Stimulated activated memory B cell treated with anti-CD40 and anti-IgM and Interleukin-4, amounts not matched to agents 10 μg/mL and 1 μg/mL and 100 μg/mL, for 72 hours (primary cell): ENCODE measurements at places on chromosomes 2 and 18.
A peak's percentile ranks its signal among the peaks of the same experiment; 100 is the strongest.

DNA sequence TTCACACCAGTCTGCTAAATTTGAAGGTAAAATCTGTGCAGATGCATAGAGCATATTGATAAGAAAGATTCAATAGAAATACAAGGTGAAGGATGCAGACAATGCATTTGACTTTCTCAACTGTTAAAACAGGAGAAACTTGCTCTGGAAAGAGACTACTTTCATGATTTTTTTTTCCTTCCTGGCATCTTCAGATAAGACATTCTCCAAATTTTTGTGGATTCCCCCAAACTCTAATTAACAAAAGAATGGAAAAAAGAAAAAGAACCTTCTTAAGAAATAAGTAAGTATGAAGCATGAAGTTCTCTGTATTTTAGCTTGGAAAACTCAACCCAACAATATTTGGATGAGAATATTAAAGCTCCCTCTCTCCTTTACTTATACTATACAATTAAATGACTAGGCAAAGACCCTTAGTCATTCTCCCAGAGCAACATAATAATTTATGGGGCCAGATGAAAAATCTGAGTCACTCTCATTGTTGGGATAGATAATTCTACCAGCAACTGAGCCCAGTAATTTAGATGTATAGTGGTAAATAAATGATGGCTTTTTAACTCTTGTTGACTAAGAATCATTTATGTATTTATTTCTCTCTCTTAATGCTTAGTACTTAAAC, 298.7 kb upstream of the COL3A1 start:
- ATAC-seq, result no peak

GRCh38 chr2:55844986-55845385, 78.6 kb downstream of the EFEMP1 start:
- ATAC-seq, result no peak

DNA sequence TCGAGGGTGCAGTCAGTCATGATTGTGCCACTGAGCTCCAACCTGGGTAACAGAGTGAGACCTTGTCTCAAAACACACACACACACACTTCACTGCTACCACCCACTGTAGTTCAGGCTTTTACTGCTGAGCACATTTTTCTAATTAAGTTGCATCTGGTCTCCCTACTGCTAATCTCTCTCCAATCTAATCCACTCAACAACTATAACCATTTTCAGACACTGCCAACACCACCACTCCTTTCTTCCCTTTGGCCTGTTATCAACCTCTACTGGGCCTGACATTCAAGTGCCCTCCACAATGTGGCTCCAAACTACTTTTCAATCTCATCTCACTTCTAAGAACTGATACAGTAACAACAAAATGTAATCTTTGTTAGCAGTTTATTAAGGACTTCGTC, 44.8 kb downstream of the RMP24 start:
- no peak for ATAC-seq

DNA sequence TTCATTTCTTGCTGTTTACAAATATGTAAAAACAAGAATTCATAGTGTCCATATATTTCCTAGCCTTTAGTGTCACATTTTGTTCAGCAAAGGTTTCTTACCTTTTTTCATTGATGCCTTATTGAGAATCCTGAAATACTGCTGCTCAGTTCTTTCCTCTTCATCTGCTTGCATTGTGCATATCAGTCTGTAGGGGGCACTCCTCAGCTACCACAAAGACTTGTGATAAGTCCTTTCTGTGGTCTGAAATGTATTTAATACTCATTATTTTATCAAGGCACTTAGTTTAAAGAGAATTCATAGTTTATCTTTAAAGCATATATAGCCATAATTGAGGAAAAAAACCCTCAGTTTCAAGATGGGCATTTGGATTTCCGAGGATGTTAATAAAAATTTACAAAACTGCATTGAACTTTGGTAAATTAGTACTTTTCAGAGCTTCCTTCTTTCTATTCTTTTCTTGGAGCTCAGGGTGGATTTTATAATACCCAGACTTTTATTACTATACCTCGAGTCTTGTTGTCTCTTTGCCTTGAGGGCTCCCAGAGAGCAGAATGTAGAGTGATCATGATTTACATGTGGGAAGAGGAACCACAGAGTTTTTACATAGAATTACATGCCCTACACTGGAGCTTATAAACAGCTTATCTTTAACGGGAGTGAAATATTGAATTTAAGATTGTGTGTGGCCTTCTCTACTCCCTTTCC, 570.1 kb downstream of the PLCL1 start:
- ATAC-seq, result no peak

- ATAC-seq, result no peak
Measured at GRCh38 chr2:241867776-241868420, 1.6 kb upstream of the RTP5 start.

DNA sequence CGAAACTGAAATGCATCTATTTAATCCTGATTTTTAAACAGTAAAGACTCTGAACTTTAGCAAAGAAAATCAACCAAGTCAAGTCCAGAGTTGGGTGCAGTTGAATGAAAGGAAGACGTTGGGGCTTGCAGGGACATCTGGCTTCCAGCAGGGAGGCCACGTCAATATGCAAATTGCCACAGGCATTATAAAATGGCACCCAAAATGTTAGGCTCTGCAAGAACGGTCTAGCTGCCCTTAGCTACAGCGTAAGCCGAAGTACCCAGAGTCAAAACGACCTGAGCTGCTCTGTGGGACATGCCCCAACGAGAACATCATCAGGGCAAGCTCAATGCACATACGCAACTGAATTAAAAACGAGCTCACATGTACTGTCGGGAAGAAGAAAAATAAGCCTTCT, 30.7 kb downstream of the DOCK10 start:
- ATAC-seq, result no peak

DNA sequence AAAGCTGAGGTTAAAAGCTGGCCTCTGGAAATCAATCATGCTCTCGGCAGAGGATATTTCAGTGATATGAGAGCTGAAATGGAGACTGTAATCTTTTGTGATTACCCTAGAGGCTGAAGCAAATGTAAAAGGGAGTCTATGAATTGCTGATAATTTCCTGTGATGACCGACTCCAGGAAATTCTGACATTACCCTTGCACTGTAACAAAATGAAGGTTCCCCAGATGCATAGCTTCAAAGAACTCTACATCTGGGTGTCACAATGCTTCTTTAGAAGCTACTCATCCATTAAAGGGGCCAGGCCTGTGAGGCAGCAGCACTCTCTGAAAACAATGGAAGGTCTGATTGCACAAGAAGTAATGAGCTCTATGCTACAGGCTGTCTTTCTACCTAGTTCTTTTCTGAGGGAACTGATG, 268.2 kb upstream of the SESTD1 start:
- no peak for ATAC-seq

- no peak for ATAC-seq
Measured at GRCh38 chr18:54503131-54503894, 87.7 kb upstream of the DYNAP start.

DNA sequence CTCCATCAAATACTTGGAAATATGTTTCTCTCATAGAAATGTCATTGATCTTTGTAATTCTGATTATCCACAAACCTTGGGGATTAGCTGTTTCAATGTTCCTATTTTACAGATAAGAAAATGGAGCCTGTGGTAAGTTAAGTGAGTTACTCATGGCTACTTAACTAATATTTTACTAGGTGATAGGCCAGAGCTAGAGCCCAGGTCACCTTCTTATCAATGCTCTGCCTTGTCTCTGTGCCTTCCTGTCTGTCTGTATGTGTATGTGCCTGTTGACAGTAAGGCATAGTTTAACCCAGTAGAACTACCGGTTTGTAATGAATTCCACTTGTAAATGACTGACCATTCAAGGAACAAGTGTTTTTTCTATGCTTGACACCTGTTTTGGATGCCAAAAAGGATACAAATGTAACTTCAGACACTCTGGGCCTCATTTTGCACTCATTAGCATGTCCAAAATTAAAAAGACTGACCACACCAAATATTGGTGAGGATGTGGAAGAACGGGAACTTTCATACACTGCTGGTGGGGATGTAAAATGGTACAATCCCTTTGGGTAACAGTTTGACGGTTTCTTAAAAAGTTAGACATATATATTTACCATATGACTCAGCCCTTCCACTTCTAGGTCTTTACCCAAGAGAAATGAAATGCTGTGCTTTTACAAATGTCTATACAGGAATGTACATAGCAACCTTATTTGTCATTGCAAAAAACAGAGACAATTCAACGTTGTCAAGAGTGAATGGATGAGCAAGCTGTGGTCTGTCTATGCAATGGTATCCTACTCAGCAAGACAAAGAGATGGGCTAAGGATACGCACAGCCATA, 19.6 kb upstream of the IL1A start:
- peak; percentile 57 for ATAC-seq

- no peak for ATAC-seq
Measured at GRCh38 chr2:227036527-227036926, 127.5 kb downstream of the COL4A4 start.

GRCh38 chr2:96596596-96596995, 41.5 kb downstream of the KANSL3 start:
- ATAC-seq, result no peak

DNA sequence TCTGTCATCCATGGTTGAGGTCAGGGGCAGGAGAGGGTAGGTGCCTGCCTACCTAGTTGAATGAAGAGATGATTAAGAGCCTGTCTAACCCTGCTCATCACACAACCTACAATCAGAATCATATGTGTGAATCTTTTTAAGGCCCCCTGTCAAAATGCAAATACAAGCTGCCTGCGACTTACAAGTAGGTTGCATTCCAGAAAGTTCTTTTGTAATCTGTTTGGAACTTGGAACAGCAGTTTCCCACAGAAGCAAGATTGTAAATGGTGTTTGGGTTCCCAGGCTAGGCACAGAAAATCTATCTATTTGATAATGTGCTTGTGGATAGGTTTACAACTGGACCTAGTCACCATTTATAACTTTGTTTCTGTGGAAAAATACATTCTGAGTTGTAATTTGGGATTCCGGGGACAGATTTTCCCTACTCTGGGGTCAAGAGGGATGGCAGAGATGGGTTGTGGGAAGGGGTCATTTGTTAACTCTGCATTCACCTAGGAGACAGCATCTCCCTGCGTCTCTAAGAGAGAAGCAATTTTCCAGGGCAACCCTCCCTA, 4.4 kb downstream of the LIPG start:
- ATAC-seq, result no peak

DNA sequence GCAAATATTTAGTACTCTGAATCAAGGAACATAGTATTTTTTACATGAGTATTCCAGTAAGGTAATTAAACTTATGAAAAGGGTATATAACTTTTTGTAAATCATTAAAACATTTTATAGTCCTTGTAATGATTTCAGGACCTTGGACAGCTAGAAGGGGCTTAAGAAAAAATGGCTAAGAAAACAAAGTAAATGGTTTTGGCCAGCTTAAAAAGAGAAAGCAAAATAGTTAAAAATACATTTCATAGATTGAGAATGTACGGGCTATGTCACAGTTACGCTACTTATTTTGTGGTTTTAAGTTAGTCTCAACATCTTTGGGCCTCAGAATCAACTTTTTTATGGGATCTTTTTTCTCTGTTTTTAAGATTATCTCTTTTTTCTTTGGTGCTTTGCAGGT, 26.7 kb downstream of the POLI start:
- ATAC-seq, result no peak

- no peak for ATAC-seq
Measured at GRCh38 chr2:15941871-15942710, 1.7 kb downstream of the MYCN start.

GRCh38 chr2:70420143-70420542, 118.3 kb upstream of the FAM136A start:
- ATAC-seq, result no peak

DNA sequence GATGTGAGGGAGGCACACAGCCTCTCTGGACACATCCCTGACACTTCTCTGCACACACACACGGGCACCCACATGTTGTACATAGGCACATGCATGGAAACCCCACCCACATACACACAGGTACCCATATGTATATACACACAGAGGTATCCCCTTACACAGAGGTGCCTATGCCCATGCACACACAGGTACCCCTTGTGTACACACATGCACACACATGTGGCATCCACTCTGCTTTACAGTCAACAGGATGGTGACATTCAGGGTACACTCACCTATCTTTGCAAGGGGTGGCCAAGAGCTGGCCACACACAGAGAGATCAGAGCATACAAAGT, 59.5 kb downstream of the FAM168B start:
- ATAC-seq, result no peak
